Fibroblast of the conjunctiva (primary cell): ENCODE measurements at places on chromosomes 12 and 14.

DNA sequence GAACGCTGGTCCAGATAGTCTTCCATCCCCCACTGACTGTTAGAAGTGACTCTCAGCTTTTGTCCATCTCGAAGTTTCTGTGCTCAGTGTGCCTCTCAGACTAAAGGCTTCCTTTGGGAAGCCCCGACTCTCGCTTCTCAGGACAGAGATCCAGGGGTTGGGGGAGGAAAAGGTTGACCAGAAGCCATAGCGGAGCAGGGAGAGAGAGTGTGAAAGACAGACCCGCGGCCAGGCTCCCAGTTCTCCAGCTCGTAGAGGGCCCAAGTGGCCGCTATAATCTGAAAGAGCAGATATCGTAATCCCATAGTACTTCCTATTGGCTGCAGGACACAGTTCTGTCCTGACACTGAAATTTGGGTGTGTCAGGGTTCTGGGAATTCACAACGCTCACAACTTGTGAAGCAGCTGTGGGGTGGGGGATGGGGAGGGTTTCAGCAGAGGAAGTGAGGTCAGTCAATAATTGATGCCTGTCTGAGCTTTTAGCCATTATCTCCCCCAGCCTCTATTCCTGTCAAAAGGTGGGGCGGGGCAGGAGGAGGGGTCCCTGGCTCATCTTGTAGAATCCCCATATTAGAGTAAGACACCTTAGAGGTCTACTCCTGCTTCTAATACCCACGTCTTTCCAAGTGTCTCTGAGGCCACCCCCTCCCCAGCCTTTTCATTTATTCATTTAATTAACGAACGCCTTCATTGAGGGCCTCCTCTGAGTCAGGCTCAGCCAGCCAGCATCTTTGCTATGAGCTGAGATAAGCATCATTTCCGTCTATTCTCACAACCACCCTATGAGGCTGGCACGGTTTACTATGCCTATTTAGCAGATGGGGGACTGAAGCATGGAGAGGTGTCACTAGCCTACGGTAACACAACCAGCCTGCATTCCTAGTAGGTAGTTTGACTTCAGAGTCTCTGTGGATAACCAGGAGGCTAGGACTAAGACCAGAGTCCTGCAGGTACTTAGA, 1.6 kb upstream of the ACVRL1 start:
- DNase-seq, result peak; percentile 62

DNA sequence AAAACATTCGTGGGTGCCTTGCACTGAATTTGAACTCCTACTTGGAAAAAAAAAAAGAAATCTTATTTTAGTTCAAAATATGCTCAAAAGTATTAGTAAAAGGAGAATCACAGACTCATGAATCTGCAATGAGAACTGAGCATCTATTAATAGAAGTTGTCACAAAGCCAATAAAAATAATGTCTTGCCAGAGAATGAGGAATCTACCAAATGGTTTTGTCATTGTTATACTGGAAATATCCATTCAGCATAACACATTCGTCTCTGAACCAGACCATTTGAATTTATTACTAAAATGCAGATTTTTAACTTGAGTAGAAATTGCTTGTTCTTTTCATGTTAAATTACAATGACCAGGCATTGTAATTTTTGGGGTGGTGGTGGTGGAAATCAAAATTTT, 11.6 kb upstream of the PTPRB start:
- peak; percentile 40 for DNase-seq

DNA sequence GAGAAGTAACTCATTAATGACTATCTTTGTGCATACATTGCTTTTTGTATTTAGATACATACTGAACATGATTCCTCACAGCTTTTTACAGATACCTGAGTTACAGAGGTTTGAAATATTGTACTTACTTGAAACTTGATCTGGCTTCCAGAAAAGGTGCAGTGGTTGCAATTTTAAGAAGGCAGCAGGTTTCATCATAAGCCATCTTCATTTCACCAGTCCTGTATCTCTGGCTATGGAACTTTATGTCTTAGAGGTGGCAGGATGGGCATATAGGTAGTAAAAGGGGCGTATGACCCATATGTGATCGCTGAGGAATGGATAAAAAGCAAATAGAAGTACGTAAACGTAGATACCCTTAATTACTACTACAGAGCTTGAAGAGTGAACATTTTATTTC, 13.7 kb downstream of the ZBTB1 start:
- DNase-seq, result no peak

DNA sequence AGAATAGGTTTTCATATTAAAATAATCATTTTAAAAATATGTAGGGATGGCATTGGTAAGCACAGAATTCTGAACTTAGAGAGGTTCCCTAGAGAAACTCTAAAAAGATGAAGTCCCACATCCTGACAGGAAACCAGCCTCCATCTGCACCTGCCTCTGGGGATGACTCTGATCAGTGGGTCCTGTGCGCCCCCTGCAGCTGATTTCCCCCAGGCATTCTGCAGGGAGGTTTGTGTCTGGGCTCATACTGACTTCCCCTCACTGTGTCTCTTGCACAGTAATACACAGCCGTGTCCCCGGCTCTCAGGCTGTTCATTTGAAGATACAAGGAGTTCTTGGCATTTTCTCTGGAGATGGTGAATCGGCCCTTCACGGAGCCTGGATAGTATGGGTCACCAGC, 602.9 kb downstream of the TMEM121 start:
- DNase-seq, result no peak

DNA sequence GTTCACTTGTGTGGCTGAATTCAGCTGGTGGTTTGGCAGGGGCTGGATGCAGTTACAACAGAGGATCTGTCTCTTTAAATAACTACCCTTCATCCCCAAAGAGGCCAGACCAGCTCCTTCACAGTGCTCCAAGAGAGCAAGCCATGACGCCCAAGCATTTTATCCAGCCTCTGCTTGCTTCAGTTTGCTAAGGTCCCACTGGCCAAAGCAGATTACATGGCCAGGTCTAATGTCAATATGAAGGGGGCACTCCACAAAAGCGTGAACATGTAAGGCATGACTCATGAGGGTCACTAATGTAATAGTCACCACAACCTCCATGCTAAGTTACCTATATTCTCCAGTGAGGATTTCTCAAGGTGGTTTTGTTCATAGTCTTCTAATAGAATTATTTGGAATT, 62.9 kb downstream of the MARK3 start:
- DNase-seq, result no peak

DNA sequence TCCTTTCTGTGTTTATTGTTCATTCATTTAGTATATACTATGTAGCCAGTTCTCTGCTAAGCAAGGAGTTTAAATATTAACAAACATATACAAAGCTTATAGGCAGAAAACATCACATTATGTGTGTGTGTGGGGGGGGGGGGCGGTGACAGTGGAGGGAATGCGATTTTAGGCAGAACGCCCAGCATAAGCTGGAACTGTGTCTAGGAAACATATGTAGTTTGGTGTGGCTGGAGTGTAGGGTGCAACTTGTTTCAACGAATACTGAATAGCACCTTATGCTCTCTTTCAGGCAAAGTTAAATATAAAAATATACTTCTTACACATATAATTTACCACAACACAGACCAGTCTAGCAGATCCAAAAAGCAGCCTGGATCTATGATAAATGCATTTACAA, 980.6 kb downstream of the SLC6A15 start:
- no peak for DNase-seq

DNA sequence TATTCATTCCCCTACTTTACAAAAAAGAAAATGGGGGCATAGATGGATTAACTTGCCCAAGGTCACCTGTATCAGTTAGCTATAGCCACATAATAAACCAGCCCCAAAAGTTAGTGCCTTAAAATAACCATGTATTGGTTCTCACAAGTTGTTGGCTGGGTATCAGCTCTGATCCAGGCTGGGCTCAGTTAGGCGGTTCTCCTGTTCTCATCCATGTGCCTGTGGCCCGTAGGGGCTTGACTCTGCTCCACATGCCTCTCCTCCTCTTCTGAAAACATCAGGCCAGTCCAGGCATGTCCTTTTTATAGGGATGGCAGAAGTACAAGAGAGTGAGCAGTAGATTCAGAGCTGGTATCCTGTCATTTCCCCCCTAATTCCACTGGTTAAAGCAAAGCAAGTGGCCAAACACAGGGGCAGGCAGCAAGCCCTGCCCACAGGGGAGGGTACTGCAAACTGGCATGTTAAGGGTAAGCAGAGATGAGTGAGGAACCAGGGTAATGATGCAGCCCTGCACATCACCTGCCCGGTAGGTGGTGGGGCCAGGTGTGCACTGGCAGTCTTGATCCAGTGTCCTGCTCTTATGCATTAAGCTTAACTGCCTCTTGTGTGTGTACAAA, 47.9 kb upstream of the TUNAR start:
- no peak for DNase-seq

DNA sequence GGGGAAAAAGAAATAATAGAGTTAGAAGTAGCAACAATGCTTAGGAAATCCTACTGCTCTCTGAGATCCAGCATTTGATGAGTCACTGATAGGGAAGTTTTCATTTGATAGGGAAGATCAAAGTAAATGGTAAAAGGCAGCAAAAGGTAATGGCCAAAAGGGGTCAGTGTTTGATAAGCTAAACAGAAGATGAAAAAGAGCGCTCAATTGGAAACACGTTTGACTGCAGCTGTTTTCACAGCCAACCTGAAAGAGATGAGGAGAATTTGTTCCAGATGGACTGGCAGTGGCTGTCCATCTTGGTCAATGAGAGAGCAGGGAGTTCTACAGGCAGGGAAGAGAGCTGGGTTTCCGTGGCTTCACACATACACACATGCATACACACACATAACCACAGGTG, 264.2 kb downstream of the TMEM132C start:
- DNase-seq, result no peak

GRCh38 chr12:130525384-130526172, 187.9 kb downstream of the PIWIL1 start:
- no peak for DNase-seq

DNA sequence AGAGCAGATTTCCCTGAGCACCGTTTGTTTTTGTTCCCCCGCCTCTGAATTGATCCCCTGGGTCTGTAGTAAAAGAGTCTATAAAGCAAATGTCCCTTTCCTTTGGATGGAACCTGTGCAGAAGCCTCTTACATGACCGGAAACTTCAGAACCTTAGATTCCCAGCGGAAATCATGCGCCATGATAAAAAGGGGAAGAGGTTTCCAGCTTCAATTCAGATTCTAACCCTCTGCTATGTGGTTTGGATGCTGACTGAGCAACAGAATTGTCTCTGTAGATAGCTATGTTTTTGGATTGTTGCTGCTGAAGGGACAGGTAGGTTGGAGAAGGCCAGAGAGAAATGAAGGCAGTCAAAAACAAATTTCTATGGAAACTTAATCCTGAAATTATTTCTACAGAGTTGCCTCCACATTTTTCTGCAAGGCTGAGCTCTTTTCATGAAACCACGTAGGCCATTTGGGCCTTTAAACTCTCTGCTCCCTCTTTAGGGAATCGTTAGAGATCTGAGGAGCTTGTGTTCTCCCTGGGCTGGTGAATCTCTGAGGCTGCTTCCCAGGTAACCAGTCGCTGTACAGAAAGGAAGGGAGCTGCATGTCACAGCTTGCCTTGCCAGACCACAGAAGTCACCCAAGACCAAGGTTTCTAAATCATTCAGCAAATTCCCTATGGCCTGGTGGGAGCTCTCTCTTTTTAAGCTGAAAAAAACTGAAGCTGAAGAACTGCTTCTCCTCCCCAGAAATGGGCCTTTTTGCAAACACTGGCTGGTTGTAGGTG, 28.7 kb upstream of the OR10P1 start:
- no peak for DNase-seq

DNA sequence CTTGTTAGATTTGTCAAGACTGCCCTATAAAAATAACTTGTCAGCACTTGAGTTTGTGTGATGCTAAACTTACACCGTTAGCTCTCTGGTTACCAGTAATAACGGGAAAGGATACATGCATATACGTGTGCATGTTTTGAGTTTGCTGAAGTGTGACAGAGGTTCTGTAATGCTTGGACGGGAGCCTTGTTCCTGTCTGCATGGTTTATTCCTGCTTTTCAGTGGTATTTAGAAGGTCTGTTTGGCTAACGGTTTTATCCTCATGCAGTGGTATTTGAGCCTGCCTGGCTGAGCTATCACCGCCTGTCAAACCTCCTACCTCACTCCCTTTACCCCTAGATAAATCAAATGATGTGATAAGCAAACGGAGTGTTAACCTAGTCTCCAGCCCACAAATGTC, 305.6 kb downstream of the GALC start:
- DNase-seq, result no peak

DNA sequence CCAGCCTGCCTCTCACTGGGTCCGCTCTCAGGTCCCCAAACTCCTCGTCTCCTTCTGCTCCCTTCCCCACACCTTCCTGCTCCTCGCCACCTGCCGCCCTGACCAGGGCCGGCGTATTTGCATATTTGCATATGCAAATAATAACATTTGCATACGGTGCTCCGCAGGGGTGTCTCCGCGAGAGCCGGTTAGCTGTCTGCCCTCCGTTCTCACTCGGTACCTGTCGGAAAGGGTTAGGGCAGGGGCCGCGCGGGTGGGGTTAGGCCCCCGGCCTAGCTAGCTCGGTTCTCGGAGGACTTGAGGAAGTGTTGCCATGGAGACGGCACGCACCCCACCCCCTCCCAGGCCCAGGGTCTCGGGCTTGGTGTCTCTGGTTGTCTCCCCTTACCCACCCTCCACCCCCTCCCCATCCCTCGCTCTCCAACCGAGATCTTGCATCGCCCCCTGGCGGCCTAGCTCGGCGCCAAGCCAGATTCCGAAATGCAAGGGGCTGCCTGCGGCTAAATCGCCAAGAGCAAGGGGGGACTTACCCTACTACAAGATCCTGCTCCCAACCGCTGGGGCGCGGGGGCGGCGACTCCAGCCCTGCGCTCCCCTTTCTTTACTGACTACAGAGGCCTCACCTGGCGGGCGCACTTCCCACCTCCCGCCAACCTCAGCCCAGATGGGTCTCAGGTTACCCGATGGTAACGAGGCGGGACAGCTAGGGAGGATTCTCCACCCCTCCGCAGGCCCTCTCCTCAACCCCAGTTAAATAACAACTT, 8.1 kb downstream of the STAC3 start:
- no peak for DNase-seq

DNA sequence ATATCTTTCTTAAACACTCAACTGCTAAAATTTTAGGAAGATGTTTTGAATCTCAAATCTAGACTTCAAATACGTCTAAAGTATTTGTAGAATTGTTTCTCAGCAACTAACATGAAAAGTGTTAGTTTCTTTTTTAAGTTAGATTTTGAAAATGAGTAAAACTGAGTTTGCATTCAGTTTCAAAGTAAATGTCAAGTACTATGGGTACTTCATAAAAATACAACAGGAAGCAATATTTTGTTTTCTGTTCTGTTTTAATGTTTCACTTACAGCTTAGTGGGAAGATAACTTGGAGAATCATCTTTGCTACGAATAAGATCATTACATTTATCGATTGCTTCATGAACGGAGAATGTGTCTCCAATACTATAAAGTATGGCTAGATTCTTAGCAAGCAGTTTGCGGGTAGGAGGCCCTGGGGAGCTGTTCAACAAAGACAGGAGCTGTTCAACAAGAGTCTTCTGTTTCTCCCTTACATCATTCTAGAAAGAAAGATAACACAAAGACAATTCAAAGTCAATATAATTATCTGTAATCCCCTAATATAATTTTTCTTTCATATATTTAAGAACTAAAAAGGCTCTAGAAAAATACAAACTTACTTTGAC, 20.2 kb downstream of the HEATR5A start:
- DNase-seq, result no peak

- DNase-seq, result no peak
Measured at GRCh38 chr12:117085318-117085947, 13.8 kb downstream of the TESC start.

GRCh38 chr14:50088117-50088515, 28.3 kb downstream of the VCPKMT start:
- DNase-seq, result no peak
